T-cell (primary cell): ENCODE measurements at places on chromosomes 13 and 19.
A peak's percentile ranks its signal among the peaks of the same experiment; 100 is the strongest.

DNA sequence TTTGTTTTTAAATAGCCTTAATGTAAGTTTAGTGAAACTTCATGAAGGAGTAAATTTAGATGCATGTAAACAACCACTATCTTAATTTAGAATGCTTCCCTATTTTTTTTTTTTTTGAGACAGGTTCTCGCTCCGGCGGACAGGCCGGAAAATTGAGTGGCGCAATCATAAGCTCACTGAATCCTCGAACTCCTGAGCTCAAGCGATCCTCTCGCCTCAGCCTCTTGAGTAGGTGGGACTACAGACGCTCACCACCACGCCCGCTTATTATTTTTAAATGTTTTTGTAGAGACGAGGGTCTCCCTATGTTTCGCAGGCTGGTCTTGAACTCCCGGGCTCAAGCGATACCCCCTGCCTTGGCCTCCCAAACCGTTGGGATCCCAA is 1.6 kb downstream of the TEX30 start:
- no peak for DNase-seq

- DNase-seq: no peak
Measured at GRCh38 chr19:50565984-50566903, 2.0 kb downstream of the LRRC4B start.

DNA sequence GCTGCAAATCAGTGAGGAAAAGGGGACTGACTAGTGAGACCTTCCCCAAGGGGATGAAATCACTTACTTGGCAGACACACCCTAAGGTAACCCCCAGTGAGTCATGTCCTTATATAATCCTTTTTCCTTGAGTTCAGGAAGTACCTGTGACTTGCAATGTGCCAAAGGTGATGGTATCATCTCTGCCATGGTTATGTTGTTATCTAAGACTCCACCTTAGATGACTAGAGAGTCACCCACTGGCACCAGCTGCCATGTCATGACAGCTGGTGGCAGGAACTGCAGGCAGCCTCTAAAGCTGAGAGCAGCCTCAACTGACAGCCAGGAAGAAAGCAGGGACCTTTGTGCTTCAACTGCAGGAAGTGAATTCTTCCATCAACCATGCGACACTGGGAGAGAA is 12.5 kb downstream of the PBX4 start:
- DNase-seq: peak; percentile 53

- no peak for DNase-seq
Measured at GRCh38 chr13:36879218-36879938, 40.7 kb downstream of the SMAD9 start.
